Urinary bladder (tissue), 4 donors: ENCODE measurements at places on chromosomes 3 and 15.

DNA sequence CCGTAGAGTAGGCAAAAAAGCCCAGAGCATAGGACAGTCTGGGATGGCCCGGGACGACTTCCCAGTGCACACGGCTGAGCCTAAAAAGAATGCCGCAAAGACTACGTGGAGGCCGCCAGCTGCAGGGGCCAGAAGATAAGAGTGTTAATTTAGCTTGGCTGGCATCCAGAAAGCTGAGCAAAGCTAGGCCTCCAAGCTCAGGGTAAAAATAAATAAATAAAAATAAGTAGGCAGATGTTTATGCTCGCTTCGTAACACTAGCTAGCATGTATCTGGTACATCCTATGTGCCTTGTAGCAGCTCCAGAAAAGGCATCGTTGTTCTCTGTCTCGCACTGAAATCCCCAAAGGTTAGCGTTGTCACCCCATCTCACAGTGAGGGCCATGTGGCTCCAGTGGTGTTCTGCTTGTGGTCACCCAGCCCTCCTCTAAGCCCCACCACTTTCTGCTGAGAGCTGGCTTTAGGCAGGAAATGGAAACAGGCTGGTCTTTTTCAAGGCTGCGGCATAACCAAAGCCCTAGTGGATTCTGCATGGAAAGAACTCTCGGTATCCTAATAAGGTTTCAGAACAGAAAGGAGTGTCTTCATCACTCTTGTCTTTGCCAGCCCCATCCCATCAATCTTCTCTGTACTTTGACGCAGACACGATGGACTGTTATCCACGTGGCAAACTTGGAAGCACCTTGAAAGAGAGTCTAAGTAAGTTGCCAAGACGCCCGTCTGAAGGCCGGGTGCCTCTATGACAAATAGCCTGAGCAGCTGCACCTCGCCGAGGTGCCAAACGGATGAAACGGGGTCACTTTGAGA lies 58.1 kb upstream of the MEF2A start:
- no peak for DNase-seq

DNA sequence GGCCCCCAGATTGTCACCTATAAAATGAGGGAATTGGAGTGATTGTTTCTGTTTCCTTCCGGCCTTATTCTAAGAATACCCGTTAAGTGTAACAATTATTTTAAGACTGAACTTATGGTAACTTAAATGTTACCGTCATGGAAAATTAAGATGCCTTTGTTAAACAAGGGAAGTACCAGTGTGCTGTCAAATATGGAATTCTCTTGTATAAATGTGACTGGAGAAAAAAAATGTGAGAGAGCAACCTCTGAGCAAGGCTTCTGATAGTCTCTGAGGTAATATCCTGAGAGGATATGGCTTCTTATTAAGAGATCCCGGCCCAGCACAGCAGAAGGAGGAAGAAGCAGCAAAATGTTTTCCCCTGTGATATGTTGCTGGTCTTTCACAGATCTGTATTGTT lies 480.7 kb upstream of the ADAMTS9 start:
- DNase-seq, result no peak

DNA sequence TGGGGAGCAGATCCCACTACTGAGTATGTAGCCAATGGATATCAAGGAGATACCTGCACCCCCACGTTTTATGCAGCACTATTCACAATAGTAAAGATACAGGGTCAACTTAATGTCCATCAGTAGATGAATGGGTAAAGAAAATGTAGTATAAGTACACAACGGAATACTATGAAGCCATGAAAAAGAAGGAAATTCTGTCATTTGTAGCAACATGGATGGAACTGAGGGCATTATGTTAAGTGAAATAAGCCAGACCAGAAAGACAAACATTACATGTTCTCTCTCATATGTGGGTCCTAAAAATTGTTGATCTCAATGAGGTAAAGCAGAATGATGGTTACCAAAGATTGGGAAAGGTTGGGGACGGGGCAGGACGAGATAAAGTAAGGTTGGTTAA lies 14.6 kb downstream of the PP2D1 start:
- no peak for DNase-seq

GRCh38 chr3:177529716-177530335 lies 332.5 kb upstream of the TBL1XR1 start:
- DNase-seq, result no peak

DNA sequence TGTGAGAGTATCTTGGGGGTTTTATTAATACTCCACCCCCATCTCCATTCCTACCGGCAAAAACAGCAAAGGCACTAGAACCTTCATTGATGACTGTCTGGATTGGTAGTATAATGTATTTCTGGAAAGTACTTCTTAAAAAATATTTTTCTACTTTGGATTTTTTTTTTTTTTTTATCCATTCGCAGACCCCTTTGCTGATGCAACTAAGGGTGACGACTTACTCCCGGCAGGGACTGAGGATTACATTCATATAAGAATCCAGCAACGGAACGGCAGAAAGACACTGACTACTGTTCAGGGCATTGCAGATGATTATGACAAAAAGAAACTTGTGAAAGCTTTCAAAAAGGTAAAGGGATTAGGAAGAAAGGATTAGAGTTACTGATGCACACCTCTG lies 1.2 kb downstream of the EIF1B start:
- DNase-seq, result no peak
